Stimulated activated CD8-positive, alpha-beta memory T cell treated with anti-CD3 and anti-CD28 coated beads, Interleukin-12 subunit alpha, Interleukin-12 subunit beta, amount 100 ng/mL, for 4 hours (primary cell): ENCODE measurements at places on chromosomes 3 and 15.

DNA sequence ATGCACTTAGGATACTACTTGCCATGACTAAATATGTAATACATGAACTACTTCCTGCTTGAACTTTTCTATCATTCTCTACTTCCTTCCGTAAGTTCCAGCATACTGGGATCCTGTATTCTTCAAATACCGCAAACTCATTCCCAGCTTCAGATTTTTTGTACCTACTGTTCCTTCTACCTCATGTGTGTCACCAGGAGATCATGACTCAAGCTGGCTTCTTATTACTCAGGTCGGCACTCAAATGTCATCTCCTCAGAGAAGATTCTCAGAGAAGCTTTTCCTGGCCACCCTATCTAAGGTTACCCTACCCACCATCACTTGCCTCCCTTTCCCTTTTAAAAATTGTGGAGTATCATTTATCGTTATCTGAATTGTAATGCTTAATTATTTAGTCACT, 66.7 kb downstream of the RFX7 start:
- no peak for DNase-seq

DNA sequence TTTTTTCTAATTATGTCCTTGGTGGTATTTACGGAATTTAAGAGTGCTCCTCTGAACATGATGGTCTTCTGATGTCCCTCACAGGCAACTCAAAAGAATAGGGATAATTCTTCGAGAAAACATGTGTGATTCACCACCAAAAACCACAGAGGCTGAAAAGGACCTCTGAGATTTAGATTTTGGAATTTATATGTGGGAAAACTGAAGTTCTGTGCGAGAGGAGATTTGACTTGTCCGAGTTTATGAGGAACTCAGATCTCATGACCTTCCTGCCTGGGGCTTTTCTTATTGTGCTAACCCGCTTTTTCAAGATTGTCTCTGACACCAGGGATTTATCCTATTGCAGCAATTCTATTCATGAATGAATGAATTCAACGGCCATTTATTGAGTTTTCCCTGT, 142.4 kb downstream of the FAM43A start:
- no peak for DNase-seq

GRCh38 chr3:16059081-16059537, 115.4 kb upstream of the GALNT15 start:
- DNase-seq, result no peak

DNA sequence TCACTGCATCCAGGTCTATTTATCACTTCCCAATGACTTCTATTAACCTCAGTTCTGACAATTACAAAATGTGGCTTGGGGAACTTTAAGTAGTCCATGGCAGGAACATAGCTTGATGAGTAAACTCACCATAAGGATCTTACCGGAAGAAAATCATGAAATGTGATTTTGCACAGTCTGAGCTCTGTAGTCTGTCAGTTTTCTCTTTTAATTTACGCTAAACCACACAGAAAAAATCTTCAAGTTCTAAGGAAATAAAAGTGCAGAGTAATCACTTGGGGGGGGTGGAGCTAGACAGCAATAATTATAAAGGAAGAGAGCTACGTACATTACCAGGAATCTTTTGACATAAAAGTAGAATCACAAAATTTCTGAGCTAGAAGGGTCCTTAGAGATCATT, 9.2 kb downstream of the TBC1D5 start:
- DNase-seq, result no peak

DNA sequence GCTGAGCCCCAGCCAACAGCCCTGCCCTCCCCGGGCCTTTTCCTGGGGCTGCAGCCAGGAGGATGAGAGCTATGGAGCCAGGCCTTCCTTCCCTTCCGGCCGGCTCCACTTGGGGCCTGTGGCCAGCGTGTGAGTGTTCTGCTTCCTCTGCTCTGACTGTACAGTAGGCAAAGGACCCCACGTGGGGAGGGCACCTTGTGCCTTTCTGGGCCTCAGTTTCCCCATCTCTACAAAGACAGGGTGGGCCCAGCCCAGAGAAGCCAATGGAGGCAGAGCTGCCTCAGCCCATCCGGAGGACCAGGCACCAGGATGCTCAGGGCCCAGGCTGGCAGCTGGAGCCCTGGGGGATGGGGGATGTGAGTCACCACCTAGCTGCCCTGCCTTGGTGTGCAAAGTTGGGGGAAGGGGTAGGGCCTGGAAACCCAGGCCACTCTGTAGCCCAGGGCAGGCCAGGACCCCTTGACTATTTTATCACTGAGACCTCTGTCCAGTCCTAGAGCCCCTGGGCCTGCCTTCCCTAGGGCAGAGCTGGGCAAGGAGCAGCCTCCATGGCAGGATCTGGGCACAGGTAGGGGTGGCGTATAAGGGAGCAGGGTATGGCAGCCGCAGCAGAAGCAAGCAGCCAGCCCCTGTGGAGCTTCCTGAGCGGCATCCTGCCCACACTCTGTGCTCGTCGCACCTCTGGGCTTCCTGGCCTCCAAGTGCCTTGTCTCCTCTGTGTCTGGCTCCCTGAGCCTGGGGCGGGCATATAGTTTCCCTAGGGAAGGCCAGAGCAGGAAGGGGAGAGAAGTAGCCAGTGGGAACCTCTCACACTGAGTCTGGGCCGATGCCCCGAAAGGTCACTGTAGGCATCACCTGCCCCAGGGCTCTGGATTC, 1.8 kb downstream of the PSTPIP1 start:
- no peak for DNase-seq

DNA sequence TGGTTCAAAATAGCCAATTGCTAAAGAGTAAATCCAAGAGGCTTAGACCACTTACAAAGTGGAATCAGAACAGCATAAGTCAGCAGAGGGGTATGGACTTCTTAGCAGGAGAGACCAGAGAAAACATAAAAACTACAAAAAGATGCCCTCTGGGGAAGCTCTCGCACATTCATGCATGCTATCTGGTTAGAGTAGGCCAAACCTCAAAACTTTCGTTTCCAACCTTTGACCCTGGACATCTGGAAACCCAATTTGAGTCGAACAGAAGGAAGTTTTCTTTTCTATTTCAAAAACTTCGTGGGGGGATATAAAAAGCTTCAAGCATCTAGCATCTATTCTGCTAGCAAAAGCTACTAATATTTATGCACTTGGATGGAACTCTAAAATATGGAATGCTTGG, 523.9 kb upstream of the AGTR1 start:
- DNase-seq, result no peak

GRCh38 chr15:58870451-58870850, 63.0 kb downstream of the SLTM start:
- DNase-seq, result no peak

DNA sequence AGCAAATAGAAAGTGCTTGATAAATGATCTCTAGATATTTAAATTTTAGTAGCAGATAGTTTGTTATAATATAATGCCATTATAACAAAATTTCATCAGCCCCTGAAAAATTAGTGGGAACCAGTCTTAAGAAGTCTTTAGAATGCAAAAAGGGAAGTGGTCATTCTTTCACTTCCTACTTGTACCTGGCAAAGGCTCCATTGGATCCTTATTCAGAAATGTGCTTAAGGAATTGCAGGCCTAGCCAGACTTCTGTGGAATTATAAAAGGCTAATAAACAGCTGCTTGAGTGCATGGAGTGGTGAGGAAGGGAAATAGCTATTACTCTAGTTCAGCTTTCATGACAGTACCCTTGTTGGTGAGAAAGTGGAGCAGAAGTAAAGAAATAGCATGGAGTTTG, 24.2 kb downstream of the PPM1L start:
- DNase-seq, result no peak

DNA sequence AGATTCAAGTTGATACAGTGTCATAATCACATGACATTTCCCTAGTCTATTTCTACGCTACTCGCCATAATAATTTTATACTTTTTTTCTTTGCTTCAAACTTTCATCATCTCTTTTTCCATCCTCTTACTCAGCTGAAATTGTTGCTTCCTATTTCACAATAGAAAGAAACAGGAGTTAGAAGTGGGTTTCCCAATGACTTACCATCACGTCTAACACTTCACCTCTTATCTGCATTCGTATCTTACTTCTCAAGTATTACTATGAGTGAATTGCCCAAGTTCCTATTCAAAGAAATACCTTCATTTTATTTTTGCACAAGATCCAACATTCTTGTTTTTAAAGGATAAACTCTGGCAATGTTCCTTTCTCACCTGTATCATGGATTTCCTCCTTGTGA, 1539.9 kb downstream of the SI start:
- no peak for DNase-seq

GRCh38 chr3:80929576-80929975, 831.9 kb downstream of the GBE1 start:
- no peak for DNase-seq

DNA sequence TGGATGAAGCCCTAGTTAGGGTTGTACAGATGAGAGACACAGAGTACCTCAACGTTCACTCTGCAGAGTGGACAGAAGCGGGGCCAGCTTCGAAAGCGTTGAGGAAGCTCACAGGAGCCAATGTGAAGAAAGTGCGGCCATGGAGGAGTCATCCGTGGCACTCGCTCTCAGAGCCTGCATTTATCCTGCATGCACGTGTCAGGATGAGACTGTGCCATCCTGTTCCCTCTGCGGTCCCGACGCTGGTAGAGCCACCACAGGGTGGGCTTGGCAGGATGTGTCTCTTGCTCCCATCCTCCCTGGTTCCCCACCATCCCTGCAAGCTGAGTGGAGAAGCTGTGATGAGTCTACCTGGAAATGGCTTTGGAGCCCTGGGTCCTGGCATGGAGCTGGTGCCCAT, 39.3 kb downstream of the KLHL25 start:
- no peak for DNase-seq

GRCh38 chr3:191151653-191152052, 47.4 kb upstream of the OSTN start:
- no peak for DNase-seq

DNA sequence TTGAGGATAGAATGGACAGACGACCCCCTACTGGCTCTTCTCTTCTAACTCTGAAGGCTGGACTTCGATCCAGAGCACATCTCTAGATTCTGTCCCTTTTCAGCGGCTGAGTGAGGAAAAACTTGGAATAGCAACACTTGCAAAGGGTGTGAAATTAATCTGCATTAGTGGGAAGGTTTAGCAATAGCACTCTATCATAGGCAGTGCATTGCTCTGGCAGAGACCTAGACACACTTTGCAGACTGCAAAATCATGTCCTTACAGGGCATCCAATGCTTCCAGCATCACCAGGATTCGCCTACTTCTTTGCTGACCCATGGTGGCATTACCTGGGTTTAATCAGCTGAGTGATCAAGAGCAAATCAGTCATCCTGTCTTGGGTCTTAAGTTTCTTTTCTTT, 43.1 kb downstream of the DAPK2 start:
- DNase-seq, result no peak

GRCh38 chr3:131711114-131711768, 208.5 kb upstream of the MRPL3 start:
- DNase-seq, result no peak

GRCh38 chr3:71495708-71496472, 87.6 kb downstream of the FOXP1 start:
- DNase-seq, result no peak

- no peak for DNase-seq
Observed at GRCh38 chr15:70539409-70539808, 223.9 kb downstream of the UACA start.

DNA sequence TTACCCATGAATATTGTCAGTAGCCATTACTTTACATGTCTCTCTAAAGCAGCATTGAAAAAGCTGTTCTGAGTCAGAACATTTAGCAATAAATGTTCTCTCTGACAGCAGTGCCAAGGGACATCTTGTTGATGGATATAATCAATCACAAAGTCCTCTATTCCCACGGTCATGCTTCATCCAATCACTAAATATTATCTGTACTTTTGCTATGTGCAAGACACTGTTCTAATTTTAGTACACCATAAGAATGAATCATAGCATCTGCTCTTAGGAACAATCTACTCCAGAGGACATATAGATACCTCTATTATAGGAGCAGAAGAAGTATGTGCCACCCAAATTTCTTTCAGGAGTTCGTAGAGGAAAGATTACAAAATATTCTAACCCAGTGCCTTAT, 142.5 kb upstream of the MBNL1 start:
- no peak for DNase-seq

GRCh38 chr3:46893146-46893748, 15.7 kb downstream of the PTH1R start:
- no peak for DNase-seq

DNA sequence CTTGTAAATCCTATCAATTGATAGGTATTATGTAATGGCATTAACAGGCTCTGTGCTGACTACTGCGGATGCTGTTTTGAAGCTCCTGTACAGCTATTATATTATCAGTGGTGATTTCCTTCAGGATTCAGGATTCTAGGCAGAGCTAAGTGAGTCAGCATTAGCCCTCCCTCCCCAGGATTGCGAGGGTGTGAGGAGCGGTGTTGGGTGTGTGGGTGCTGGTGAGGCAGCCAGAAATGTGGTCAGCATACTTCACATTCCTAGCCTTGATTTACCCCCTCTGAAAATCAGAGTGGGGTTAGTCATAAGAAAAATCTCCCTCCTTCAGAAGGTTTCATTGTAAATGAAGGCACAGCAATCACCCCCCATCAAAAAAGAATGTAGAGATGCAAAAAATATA, 72.5 kb downstream of the SNTN start:
- DNase-seq, result no peak

DNA sequence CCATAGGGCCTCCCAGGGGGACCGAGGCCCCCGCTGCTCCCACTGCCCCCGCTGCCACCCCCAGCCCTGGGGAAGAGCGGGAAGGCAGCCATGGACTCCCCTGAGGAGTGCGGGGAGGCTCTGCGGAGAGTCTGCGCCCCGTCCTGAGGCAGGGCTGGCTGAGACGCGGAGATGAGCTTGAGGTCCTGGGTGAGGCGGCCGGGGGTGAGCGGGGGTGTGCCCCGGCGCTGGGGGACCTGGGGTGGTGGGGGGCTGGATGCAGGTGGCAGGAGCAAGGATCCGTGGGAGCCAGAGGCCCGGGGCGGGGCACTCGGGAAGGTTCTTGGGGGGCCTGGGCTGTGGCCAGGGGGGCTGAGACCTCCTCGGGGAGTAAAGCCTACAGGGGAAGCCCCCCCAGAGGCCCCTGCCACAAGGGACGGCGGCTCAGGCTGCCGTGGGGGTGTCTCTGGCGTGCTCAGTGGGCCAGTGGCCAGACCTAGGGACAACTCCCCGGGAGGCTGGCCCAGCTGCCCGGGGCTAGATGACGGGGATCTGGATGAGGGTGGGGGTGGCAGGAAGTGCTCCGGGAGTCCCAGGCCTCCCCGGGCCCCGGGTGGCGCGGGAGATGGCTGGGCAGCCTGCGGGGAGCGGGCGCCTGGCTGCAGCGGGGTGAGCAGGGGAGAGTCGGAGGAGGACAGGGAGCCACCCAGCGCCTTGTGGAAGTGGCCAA, 45.9 kb downstream of the HCN4 start:
- no peak for DNase-seq

GRCh38 chr3:102057781-102058421, 208.6 kb downstream of the NFKBIZ start:
- no peak for DNase-seq

DNA sequence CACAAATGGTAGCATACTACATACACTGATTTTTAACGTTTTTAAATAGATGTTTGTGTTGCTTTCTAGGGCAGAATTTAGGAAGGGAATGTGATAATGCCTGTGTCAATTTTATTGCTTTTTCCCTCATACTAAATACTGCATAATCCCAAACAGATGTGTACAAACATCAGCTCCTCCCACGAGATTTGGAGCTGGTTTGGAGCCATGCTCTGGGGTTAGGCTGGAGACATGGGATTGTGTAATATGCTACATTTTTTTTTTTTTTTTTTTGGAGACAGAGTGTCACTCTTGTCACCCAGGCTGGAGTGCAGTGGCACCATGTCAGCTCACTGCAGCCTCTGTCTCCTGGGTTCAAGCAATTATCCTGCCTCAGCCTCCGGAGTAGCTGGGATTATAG, 80.1 kb downstream of the EBLN2 start:
- DNase-seq, result no peak

GRCh38 chr3:5840056-5840455, 652.5 kb downstream of the EDEM1 start:
- DNase-seq, result no peak

- no peak for DNase-seq
Observed at GRCh38 chr3:138060792-138061191, 50.8 kb downstream of the CLDN18 start.
